ENCODE measurements at places on chromosomes 13 and 19.

GRCh38 chr13:27211271-27211670, 39.7 kb upstream of the USP12 start:
- no peak for DNase-seq

GRCh38 chr19:6667114-6667627, 2.8 kb downstream of the TNFSF14 start:
- no peak for DNase-seq

- DNase-seq: no peak
Observed at GRCh38 chr13:45396533-45397095, 21.6 kb downstream of the SLC25A30 start.

DNA sequence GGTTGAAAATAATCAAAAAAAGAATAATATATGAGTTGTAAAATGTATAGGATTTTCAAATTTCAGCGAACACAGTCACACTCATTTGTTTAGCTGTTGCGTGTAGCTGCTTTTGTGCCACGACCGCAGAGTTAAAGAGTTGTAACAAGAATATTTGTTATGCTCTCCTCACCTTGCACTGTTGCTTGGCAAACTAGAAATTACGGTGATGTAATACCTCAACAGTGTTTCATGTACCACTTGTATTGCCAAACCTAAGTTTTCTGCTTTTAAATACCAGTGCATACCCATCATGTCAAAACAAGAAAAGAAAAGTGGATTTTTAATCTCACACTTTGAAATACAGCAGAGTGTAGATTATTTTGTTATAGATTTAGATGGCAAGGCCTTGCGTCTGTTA, 201.1 kb downstream of the NBEA start:
- no peak for DNase-seq

DNA sequence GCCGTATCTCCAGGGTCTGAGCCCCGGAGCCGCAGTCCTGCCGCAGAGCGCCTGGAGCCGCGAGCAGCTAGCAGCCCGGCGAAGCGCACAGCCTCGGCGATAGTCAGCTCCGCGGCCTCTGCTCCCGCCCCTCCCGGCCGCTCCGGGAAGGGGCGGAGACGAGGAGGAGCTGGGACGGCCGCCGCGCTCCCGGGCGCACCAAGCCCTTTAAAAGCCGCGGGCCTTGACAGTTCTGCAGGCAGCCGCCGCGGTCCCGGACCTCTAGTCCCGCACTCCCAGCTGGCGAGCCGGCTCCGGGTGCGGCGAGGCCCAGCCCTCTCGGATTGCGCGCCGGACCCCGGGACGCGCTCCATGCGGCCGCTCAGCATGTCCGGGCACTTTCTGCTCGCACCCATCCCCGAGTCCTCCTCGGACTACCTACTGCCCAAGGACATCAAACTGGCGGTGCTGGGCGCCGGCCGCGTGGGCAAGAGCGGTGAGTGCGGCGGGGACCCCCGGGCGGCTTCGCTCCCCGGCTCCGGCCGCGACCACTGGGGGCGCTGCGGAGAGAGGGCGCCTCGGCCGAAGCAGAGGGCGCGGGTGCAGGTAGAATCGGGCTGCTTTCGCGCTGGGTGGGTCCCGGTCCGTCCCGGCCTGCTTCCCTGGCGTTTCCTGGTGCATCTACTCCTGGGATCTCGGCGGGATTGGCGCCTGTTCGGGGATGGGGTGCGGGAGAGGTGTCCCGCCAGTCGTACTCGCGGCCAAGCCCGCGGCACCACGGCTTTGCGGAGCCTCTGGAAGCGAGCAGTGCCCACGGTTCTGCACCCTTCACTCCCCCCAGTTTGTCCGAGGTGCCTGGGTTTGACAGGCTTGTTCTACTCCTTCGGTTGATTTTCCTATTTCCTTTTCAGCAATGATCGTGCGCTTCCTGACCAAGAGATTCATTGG, at the start of gene RASL11A:
Gene RASL11A (plus strand): TSS at position 237 of the 927 bp plus-strand sequence. CDS start 115 bp downstream, at position 352.
- DNase-seq: peak; percentile 85

GRCh38 chr13:27126859-27127258, 44.8 kb downstream of the USP12 start:
- DNase-seq: peak; percentile 13

DNA sequence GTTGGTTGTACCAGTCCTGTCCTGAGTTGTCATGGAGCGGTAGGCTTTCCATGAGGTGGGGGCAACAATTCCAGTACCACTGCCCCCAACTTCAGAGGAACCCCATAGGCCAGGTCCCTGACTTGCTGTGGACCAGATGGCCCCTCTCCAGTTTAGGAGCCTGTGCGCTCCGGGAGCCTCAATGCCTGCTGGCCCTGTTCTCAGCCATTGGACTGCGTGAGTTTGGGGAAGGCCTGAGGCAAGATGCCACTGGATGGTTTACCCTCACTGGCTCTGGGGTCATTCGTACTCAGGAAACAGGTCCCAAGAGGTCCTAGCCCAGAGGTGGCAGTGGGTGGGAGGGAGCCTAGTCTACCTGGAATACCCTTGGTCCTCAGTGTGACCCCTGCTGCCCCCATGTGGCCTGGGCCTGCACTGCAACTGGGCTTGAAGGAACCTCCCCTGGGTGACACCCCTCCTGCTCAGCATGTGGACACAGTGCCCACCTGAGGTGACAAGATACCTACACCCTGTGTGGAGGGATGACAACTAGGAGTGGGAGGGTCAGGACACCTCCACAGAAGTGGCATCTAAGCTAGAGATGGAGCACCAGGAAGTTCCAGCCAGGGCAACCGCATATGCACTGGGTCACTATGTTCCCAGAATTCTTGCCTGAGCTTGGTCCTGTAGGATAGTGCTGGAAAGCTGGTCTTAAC, 6.0 kb upstream of the PRR19 start:
- DNase-seq: peak; percentile 89

DNA sequence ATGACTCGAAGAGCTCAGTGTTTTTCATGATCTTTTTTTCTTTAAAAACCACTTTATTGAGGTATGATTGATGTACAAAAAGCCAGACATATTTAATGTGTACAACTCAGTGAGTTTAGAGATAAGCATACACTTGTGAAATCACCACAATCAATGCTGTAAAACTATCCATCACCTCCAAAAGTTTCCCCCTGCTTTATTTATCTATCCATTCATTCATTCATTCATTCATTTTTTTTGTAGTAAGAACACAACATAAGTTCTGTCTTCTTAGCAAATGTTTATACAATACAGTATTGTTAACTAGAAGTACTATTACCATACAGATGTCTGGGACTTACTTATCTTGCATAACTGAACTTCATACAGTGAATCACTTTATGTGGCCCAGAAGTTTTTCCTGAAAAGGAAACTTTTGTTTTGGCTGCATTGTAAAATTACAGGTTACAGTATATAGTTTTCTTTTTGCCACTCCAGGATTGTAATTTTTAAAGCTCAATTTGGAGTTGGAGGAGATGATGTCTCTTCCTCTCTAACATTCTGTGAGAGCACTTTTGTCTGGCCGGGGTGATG, 6.7 kb downstream of the RAP2A start:
- DNase-seq: no peak

DNA sequence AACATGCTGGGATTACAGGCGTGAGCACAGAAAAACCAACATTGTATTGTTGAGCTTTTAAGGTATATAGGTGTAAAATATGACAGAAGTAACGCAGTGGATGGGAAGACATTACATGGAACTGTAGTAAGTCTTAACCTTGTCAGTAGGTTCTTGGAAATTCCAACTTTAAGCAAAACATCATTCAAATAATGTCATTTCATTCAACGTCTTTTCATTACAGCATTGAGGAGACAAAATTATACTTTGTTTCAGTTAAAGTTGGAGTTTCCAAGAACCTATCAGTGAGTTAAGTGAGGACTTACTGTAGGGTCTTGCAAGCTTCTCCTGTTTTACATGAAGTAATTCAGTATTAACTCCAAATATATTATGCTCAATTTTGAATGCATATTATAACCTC, 27.0 kb upstream of the GPR183 start:
- no peak for DNase-seq

DNA sequence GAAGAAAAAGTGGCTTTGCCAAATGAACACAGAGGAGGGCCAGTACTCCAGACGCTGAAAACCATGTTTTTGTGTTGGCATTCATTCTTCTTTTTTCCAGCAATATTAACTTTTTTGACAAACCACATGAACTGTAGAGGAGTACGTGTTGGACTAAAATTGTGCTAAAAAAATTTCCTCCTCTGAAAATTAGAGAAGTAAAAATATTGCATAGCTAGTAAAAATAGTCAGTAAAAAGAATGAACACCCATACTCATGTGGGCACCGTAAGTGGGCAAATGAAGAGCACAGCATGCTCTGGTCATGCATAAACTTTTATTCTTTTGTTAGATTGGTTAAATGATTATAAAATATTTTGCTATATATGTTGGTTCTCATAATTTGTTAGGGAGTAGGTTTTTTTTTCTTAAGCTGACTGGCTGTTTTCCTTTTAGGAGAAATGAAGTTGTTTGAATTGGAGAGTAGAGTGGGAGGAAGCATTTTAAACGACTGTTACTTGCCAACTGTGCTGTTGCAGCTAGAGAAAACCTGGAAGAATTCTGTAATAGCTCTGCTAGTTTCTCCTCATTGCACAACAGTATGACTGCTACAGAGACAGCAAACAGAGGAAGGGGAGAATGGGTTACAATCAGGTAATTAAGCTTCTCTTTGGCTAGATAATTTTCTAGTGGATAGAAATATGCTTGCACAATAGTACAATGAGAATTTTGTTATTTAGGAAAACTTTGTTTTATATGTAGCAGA, 222.4 kb downstream of the KCTD12 start:
- DNase-seq: no peak

- no peak for DNase-seq
Observed at GRCh38 chr13:109451726-109452125, 334.7 kb downstream of the IRS2 start.

DNA sequence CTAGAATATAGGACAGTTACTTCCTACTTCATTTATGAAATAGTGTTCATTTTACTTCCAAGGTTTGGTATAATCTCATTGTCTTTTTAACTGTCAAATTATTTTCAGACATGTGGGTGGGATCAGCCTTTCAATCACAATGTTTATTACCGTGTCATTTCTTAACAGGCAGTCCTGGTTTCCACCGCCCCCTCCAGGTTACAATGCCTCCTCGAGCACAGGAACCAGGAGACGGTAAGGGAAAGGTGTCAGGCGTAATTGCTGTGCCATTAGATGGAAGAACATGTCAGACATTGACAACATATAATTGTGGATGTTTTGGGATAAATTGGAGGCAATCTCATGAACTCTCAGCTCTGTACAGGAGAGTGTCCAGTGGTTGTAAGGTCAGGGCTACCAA, 36.5 kb downstream of the SCEL start:
- DNase-seq: no peak

- peak; percentile 29 for DNase-seq
Observed at GRCh38 chr19:11949201-11949600, 15.6 kb upstream of the ZNF763 start.

DNA sequence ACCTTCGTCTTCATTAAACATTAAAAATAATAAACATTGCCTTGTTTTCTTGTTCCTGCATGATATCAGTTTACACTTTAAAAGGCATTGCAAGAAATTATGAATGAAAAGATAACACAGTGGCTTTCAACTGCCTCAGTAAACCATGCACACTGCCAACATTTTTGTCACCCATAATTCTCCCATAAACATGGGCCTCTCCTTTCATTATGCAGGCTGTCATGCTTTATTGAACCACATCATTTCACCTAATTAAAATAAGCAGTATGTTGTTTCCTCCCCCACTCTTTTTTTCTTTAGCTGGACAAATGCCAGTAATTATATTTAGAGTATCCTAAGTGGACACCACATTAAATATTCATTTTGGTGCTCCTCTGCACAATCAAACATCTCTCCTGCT, 1566.5 kb upstream of the SLC10A2 start:
- DNase-seq: no peak

- no peak for DNase-seq
Observed at GRCh38 chr13:44934724-44935123, 54.5 kb downstream of the NUFIP1 start.

DNA sequence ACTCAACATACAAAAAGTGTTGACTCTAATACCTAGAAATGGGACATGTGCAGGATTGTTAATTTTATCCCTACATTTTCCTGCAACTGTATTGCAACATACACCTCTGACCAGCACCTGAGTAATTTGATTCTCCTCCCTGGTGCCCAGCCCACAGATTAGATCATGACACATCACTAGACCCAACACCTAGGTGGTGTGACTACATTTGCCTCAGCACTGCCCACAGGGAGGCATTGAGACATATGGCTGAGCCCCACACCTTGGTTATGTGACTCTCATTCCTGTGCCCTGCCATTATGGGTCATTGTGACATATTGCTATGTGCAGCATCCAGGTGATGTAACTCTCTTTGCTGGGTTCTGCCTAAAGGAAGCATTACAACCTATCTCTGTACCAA, 13.2 kb upstream of the ZNF254 start:
- no peak for DNase-seq

DNA sequence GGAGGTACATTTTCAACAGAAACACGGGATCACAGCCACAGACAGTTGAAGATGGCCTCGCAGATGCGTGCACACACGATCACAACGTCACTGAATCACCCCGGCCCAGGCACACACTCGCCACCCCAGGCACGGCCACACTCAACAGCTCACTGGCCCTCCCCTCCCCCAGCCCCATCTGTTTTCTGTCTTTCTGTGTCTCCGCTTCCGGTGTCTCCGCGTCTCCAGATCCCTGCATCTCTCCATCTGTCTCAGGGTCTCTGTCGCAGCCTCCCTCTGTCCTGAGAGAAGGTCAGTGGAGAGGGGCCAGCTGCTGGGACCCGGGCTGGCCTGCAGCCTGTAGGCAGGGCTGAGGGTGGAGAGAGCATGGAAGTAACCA, 3.8 kb upstream of the ATP1A3 start:
- no peak for DNase-seq

GRCh38 chr13:90103099-90103784, 1244.2 kb upstream of the MIR17HG start:
- no peak for DNase-seq

GRCh38 chr13:48448959-48449614, 36.2 kb upstream of the LPAR6 start:
- no peak for DNase-seq

DNA sequence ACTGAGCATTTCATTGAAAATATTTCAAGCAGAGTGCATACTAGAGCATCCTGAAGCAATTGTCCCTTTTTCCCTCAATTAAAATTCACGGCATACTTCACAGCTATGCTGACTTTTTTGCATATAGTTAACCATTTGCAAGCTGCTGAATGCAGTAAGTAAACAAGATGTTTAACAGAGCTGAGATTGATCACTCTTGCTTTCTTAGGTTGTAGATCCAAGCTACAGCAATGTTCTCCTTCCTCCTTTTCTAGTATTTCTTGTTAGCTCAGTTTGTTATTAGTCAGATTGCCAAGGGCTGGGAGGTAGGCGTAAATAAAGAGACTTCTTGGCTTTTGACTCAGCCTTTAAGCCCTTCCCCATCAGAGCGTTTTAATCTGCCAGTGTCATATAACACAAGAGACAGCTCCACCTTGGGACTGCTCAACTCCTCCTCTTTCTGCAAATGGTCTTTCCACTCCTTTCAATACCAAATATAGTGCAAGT, at the start of gene SLITRK6:
Gene SLITRK6 (minus strand): TSS at position 323 of the 486 bp plus-strand sequence. CDS start 2,911 bp downstream, outside the sequence.
- no peak for DNase-seq
